ENCODE measurements at places on chromosomes 4 and X. TPM values are rescaled to one million over a fixed set of nuclear protein-coding genes. Genes with fewer than 3 reads are reported as not detected.
A peak's percentile ranks its signal among the peaks of the same experiment; 100 is the strongest.

DNA sequence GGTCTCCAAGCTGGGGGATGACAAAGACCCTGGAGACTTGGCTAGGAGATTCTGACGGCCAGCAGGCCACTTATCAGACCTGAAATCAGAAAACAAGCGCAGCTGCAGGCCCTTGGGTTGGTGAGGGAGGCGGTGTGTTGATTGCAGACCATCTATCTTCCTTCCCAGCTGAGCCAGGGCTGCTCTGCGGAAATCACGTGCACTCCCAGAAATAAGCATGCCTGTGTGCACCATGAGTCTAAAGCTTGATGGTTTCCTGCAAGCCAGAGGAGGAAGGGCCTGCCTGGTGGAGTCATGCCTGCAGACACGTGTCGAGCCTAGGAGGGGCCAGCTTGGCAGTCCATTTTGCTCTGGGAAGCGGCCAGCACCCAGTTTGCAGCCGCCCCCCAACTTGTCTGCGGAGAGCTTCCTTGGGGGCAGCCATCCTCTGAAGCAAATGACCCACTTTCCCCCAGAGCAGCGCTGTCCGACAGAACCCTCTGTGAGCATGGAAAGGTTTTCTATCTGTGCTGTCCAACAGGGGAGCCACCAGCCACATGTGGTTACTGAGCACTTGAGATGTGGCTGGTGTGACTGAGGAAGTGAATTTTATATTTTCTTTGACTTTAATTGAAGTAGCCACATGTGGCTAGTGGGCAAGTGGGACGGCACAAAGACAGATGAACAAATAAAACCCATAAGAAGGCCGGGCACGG lies 175.7 kb upstream of the BCOR start:
- peak; percentile 92 for DNase-seq

- DNase-seq, result no peak
These were observed 40.4 kb downstream of the MAP7D3 start for GRCh38 chrX:136210806-136211205.

DNA sequence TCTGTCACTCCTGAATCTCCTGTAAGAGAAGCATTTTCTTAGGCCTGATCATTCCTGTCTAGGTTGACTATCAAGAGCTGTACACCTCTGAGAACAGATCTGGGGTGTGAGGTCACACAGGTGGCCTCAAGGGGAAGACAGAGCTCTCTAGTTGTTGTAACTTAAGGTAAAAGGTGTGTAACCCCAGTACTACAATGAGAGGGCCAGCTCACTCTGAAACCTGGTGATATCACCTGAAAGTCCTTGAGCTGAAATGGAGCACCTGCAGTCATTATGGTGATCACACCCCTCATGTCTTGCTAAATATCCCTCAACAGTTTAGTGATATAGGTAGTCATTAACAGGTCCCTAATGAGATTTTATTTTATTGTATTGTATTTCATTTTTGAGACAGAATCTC lies 8.8 kb upstream of the FAM9C start:
- no peak for DNase-seq

DNA sequence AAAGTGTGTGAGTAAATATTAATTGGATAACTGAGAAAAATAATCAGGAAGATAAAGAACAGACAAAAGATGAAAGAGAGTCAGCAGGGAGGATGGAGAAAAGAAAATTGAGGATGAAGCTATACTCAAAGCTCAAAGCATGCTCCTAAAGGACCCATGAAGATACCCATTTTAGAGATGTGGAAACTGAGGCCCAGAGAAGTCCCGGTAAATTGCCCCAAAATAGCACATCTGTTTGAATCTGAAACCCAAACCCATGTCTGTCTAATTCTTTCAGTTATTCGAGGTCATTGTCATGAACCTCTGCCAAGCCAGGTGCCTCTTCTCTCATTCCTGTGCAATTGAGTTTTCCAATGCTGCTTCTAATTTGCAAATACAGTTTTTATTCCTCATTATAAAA lies 29.6 kb upstream of the MSX1 start:
- DNase-seq, result no peak

Gene RPS6KA6
- total RNA-seq, result 1.4 TPM

Gene NUDT10
- 0.09 TPM for total RNA-seq

- DNase-seq, result peak; percentile 64
These were observed 11.3 kb upstream of the SLC2A9 start for GRCh38 chr4:10032625-10033024.

DNA sequence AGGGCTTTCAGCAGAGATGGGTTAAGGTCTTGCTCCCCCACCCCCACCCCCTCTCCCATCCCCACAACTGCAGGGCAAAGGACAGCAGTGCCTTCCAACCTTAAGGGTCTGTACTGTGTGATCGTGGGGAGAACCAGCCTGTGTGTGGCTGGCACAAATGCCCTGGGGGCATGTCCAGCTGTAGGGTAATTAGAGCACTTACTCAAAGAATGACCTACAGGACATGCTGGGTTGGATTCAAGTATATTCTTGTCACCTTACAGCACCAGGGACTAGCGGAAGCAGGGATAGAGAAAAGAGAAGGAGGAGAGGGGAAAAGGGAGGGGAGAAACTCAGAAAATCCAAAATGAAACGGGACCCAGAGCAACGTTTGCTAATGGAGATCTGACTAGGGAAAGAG lies 191.3 kb upstream of the GATB start:
- DNase-seq, result no peak

DNA sequence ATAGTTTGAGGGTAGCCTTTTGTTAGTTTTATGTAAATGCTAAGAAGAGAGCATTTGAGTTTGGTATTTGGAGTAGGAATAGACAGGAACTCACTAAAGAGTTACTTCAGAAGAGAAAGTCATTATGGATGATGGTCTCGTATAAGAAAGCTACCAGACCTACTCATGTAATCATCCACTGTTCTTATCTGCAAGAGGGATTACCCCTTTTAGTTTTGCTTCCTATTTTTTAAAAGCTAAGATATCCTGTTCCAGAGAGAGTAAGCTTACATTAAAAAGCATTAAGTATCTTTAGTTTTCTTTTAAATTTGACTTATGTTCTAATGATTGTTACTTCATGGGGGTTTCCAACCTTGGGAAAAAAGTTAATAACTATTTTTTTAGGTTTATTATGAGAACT lies 12.5 kb upstream of the ART3 start:
- no peak for DNase-seq

DNA sequence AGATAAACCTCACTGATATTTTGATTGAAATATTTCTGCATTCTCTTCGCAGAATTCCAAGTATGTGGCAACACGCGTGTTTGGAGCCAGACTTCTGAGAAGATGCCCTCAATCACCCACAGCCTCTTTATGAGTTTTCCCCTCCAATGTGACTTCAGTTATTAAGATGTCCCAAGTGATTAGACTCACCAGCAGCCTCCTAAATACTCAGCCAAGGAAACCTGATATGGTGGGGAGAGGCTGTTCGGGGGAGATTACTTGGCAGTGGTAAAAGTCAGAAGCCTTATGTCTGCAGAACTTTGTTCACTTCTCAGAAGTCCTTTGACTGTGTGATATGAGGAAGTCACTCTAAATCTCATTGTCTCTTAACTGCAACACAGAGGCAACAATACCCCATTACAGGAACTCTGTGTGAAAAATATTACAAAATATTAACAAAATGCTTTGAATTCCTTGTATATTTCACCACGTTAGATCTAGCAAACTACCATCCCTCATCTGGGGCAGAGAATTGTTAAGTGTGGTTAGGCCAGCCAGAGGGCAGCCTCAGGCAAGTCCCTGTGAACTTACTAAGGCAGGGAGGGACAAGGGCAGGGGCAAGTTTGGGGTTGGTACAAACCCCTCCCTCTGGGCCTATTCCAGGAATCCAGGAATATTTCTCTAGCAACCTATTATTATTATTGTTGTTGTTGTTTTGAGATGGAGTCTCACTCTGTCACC lies 151.4 kb upstream of the USP9X start:
- peak; percentile 34 for DNase-seq

GRCh38 chr4:7956270-7956808 lies 16.7 kb upstream of the AFAP1 start:
- DNase-seq, result peak; percentile 87

All from dermis blood vessel endothelial cell (primary cell).